ENCODE measurements at places on chromosomes 6 and 20.

- no peak for DNase-seq
Observed at GRCh38 chr6:25332655-25333071, 53.5 kb downstream of the CARMIL1 start.

DNA sequence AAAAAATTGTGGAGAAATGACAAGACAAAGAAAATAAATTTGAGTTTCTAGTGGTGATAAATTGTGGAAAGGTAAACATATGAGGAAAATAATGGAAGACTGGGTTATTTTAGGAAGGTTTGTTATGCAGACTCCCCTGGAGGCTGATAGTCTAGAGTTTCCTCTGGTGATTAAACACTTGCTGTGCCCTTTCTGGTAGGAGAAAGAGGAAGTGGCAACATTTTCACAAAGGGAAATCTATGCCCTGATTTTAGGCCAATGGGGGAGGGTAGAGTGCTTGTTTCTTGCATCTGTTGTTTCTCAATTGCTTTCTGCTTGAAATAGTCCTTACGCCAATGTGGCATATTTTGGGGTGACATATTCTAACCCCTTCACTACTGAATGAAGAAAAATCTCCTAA is 129.1 kb upstream of the DOK5 start:
- DNase-seq, result no peak

- DNase-seq, result no peak
Observed at GRCh38 chr6:57182017-57182432, 9.9 kb downstream of the BAG2 start.

DNA sequence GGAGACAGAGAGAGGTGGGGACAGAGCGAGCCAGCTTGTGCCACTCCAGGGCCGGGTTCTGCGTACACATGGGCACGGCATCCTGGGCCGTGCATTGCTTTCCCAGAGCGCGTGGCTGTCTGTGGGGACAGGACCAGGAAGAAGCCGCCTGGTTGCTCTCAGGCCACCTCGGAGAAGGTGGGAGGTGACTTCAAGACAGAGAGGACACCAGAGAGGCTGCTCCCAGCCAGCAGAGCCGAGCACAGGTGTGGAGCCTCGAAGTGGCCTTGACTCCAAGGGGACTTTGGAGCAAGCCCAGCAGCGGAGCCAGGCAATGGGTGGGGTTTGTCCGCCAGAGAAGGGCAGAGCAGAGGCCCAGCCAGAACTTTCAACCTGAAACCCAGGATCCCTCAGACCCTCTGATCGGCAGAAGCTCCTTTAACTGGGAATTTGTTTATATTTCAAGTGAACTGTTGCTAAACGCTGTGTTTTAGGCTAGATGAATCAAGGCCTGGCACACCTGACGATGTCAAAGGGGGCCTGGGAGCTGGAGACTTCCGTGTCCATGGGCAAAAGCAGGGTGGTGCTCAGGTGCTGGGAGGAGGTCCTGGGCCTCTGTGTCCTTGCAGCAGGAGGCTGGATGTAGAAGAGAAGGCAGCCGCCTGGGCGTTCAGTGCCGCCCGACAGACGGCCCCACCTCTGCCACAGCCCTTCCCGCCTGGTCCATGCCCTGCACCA is 262.1 kb downstream of the DLL1 start:
- DNase-seq, result no peak

GRCh38 chr6:7332090-7332745 is 19.2 kb upstream of the SSR1 start:
- no peak for DNase-seq

- no peak for DNase-seq
Observed at GRCh38 chr6:139549561-139550070, 175.2 kb upstream of the CITED2 start.

GRCh38 chr6:140921366-140922226 is 1211.1 kb upstream of the GJE1 start:
- DNase-seq, result peak; percentile 51

- no peak for DNase-seq
Observed at GRCh38 chr6:33799454-33800113, 4.2 kb downstream of the MLN start.

DNA sequence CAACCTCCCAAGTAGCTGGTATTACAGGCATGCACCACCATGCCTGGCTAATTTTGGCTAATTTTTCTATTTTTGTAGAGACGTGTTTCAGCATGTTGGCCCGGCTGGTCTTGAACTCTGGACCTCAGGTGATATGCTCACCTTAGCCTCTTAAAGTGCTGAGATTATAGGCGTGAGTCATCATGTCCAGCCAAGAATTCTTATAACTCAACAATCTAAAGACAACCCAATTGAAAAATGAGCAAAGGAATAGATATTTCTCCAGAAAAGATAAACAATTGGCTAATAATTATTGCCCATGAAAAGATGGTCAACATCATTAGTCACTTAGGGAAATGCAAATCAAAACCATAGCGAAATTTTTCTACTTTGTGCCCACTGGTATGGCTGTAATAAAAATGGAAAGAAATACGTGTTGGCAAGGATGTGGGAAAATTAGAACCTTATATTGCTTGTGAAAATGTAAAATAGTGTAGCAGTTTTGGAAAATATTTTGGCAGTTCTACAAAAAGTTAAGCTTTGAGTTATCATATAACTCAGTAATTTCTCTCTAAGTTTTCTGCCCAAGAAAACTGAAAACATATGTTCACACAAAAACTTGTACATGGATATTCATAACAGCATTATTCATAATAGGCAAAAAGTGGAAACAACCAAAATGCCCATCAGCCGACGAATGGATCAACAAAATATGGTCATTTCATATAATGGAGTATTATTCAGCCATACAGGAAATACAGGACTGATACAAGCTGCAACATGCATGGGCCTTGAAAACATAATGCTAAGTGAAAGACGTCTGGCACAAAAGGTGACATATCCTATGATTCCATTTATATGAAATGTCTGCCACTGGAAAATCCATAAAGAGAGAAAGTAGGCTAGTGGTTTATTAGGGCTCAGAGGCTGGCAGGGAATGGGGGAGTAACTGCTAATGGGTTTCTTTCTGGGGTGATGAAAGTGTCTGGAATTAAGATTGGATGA is 87.8 kb downstream of the UTRN start:
- DNase-seq, result no peak

GRCh38 chr6:2877960-2878359 is 25.1 kb downstream of the SERPINB9 start:
- DNase-seq, result no peak

DNA sequence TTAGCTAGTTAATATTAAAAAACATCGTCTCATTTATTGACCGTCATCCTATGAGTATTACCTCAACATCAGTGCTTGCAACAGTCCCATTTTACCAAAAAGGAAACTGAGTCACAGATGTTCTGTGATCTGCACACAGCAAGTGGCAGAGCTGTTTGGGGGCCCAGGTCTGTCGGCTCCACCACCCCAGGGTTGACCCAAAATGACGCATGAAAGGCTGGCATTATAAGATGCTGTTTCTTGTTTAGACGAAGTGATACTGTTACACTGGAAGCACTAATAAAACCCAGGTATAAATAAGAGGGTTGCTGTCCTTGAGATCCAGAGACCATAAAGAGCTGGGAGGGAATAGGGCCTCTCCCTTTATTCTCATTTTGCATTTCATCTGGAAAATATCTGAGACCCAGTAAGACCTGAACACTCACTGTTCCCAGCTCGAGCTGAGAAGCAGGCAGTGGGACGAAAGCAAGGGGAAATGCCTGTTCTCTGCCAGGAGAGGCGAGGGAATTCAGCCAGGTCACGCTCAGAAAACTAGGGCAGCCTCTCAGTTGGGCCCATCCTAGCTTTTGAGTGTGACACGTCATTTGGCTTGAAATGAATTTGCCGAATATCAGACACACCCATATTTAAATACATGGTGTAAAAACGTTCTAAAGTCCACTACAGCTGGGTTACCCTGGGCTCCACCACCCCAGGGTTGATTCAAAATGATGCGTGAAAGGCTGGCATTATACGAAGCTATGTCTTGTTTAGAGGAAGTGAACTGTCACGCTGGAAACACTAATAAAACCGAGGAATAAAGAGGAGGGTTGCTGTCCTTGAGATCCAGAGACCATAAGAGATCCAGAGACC is 1.4 kb upstream of the MICAL1 start:
- no peak for DNase-seq

GRCh38 chr6:80316686-80317231 is 210.3 kb downstream of the BCKDHB start:
- DNase-seq, result no peak

DNA sequence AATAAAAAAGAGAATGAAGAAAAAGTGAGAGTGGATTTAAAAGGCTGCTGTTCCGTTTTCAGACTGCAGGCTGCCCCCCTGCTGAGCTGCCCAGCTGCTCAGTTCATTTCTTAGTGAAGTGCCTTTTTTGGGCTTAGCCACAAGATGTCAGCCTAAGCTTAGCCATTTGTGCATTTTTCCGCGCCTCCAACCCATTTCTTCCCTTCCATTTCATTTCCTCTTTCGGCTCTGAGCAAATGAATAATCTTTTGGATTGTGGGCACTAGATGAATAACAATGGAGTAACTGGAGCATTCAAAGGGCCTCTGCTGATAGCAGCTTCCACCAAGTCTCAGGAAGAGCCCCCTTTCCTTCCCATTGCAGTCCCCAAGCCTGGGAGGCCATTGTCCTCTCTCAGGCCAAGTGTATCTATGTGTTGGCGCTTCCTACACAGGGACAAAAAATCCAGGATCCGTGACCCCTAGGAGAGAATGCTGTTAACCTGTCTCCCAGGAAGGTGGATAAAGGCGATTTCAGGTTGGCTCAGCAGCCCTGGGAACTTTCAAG is 83.5 kb upstream of the SPTLC3 start:
- DNase-seq, result peak; percentile 48

- no peak for DNase-seq
Observed at GRCh38 chr6:137820425-137820824, 46.6 kb upstream of the TNFAIP3 start.

GRCh38 chr6:158170656-158171081 is 2.5 kb downstream of the GTF2H5 start:
- peak; percentile 40 for DNase-seq

- DNase-seq, result no peak
Observed at GRCh38 chr6:109308018-109308492, 74.2 kb downstream of the CD164 start.

DNA sequence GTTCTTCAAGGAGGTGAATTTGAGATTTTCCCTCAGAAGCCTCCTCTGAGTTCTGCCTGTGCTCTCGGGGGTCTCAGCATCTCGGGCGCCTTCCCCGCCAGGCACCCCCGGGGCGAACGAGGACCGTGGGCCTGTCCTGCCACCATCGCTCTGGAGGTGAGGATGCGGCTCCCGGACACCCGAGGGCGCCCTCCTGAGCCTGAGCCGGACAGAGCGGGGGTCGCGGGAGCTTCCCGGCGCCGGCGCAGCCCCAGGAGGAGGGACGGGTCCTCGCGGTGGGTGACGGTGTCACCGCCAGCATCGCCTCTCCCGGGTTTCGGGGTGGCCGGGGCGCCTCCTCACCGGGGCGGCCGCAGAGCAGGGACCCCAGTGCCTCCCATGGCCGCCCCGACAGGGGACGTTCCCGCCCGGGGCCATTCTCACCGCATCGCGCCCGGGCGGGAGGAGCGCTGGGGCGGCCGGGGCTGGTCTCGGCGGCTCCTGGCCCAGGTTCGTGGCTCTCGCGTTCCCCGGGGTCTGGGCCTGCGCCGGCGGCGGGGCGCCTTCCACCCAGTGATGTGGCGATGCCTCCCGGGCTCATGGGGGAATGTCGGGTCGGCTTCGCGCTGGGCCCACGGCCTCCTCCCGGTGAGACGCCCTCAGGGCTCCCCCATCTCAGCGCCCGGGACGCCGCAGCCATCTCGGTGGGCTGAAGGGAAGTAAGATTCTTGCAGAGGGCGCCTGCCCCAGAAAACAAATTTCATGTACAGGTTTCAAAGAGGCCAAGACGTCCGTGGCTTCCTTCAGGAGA is 210.5 kb downstream of the ERMARD start:
- DNase-seq, result no peak

- DNase-seq, result no peak
Observed at GRCh38 chr6:51618563-51618962, 468.9 kb downstream of the PKHD1 start.

GRCh38 chr6:20699402-20699801 is 165.1 kb downstream of the CDKAL1 start:
- DNase-seq, result no peak

DNA sequence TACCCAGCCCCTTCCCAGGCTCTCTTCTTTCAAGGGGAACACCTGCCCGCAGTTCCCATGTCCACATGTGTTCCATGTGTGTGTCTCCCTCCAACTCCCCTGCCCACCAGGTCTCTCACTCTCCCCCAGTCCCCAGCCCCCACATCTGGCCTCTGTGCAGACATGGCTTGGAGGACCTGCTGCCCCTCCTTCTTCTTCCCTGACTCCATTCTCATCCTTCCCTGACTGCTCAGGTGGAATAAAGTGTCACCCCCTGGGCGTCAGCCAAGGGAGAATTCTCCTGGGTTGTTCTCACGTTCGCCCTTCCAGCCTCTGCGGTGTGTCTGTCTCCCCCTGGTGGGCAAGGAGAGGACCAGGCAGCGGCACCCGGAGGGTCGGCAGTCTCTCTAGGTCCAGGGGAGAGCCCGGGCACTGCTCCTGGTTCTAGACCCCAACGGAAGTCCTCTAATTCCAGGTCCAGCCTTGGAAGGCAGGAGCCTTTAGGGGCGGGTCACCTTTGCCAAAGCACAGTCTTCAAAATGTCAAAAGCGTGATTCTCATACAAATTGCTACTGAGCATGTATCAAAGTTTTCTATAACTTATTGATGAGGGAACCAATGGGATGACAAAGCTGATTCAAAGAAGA is 50.5 kb downstream of the EBF4 start:
- DNase-seq, result peak; percentile 83

DNA sequence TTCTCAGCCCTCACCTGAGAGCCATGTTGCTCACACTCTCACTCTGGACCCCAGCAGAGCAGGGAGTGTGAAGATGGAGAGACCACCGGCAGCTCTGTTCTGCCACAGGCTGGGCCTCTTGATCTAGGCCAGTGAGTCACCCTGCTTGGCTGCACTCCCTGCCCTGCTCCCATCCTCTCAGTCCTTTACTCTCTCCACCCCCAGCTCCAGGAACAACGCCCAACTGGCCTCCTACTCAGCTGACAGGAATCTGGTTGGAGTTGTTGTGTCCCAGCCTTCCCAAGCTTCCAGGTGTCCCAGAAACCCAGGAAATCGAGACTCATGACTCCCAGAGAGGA is at the start of gene PSORS1C1:
Gene PSORS1C1 (plus strand): TSS at position 260 of the 338 bp plus-strand sequence. CDS start 14,833 bp downstream, outside the sequence.
- DNase-seq, result peak; percentile 92

DNA sequence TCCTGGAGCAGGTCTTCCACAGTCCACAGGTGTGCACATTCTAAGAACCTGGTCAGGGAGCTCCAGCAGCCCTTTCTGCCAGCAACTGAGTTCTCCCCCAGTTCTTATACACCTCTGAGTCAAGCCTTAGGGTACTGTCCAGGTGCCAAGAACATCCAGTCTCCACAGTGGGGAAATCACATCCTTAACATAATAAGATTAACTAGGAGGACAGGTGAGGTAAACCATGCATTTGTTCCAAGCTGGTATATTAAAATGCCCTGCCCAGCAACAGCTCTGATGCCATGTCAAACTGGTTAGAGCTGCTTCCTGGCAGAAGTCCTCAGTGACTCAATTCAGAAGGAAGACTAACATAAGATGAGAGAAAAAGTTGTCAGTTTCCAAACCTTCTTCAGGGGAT is 303.9 kb upstream of the SGK1 start:
- no peak for DNase-seq

GRCh38 chr20:8328189-8328588 is 196.1 kb downstream of the PLCB1 start:
- DNase-seq, result no peak
